8988T (cell line): ENCODE measurements at places on chromosomes 12 and 14.

GRCh38 chr14:45364565-45365156 lies 111.7 kb upstream of the MIS18BP1 start:
- no peak for DNase-seq

DNA sequence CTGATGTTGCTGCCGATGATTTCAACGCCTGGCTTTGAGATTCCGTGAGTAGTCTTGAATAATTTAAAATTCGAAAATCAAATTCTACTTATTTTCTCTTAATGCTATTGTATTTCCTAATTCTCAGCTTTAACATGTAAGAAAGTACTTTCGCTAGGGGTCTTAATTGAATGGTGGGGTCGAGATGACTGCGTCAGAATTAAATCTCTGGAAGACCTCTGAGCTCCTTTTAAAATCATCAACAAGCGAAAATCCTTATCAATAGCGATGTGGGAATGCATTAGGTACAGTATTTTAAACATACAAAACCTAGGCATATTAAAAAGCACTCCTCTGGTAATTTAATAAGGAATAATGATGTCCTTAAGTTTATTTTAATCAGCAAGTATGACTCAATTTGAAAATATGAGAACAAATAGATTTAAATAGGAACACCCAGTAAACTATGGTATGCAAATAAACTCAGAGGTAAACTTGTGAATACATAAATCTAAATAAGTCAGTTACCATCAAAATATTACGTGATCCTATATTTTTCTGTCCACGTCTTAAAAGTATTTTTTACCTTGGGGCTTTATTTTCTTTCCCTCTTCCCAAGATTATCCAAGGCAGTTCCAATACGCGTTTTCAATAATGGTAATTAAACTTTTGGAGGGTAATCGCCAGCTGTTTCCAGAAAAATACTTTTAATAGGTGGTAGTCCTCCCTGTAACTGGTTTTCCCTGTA lies 1.4 kb downstream of the FOXA1 start:
- DNase-seq, result no peak

DNA sequence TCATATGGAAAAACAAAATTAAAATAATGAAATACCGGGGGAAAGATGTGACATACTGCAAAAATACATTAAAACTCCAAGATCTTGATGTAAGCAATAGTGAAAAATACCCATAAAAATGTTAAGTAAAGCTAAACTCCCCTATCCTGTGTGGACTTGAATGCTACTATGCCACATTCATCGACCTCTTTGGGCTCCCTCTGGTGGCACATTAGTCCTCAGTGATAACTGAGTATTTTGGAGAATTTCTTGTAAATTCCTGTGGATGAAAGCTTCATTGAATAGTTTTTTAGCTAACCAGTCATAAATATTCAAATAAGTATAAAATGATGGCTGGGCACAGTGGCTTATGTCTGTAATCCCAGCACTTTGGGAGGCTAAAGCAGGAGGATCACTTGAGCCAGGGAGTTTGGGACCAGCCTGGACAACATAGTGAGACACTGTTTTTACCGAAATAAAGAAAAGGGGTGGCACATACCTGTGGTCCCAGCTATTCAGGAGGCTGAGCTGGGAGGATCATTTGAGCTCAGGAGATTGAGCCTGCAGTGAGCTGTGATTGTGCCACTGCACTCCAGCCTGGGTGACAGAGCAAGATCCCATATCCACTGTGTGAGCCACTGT lies 42.4 kb upstream of the SGPP1 start:
- DNase-seq, result no peak

DNA sequence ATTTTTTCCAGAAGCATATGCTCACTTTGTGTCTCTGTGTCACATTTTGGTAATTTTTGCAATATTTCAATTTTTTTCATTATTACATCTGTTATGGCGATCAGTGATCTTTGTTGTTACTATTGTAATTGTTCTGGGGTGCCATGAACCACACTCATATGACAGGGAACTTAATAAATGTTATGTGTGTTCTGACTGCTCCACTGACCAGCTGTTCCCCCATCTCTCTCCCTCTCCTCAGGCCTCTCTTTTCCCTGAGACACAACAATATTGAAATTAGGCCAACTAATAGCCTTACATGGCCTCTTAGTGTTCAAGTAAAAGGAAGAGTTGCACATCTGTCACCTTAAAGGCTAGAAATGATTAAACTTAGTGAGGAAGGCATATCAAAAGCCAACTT lies 46.0 kb downstream of the SCN8A start:
- no peak for DNase-seq
